Activated CD8-positive, alpha-beta memory T cell treated with anti-CD3 and anti-CD28 coated beads, Interleukin-2, amount 10 ng/mL, durations not matched to agents 7 days and 5 days (primary cell): ENCODE measurements at places on chromosomes 13 and 19.

DNA sequence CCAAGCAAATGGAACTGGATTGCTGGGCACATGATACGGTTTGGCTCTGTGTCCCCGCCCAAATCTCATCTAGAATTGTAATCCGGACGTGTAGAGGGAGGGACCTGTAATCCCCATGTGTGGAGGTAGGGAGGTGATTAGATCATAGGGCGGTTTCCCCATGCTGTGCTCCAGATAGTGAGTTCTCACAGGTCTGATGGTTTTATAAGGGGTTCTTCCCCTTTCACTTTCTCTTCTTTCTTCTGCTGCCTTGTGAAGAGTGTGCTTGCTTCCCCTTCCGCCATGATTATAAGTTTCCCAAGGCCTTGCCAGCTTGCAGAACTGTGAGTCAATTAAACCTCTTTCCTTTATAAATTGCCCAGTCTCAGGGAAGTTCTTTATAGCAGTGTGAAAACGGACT lies 32.6 kb upstream of the MTIF3 start:
- DNase-seq: no peak

- no peak for DNase-seq
Measured at GRCh38 chr13:85755123-85755522, 44.1 kb downstream of the SLITRK6 start.

GRCh38 chr19:16325161-16325527 lies 518 bp downstream of the KLF2 start:
- DNase-seq: peak; percentile 66

DNA sequence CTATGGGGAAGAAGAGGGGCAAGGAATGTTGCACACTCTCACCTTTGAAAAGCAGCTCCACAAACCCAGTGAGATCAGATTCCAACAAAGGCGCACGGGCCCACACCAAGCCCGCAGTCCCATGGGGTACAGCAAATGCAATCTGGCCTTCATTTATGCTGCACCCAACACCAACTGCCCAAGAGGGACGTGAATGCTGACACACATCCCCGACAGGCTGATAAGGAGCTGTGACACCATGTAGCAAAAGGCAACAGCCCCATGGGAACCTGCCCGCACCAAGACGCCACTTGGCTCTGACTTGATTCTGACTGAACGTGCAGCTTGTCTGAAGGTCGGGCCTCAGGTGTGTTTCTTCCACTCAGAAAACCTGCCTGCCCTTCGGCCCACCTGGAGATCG lies 17.3 kb downstream of the REXO1 start:
- no peak for DNase-seq

DNA sequence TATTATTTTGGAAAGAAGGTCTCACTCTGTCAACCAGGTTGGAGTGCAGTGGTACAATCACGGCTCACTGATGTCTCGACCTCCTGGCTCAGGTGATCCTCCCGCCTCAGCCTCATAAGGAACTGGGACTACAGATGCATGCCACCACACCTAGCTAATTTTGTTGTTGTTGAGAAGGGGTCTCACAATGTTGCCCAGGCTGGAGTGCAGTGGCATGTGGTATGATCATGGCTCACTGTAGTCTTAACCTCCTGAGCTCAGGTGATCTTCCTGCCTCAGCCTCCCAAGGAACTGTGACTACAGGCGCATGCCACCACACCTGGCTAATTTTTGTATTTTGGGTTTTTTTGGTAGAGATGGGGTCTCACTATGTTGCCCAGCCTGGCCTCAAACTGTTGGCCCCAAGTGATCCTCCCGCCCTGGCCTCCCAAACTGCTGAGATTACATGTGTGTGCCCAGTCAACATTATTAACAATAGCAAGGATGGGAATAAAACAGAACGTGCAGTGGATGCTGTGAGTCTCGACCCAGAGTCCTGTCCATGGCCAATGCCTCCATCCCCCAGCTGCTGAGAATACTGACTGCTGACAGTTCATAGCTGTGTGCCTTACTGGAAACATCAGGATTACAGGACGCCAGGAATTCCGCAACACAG lies 5.4 kb upstream of the MBD3L3 start:
- DNase-seq: no peak

GRCh38 chr13:102090532-102090931 lies 311.3 kb downstream of the FGF14 start:
- DNase-seq: no peak

DNA sequence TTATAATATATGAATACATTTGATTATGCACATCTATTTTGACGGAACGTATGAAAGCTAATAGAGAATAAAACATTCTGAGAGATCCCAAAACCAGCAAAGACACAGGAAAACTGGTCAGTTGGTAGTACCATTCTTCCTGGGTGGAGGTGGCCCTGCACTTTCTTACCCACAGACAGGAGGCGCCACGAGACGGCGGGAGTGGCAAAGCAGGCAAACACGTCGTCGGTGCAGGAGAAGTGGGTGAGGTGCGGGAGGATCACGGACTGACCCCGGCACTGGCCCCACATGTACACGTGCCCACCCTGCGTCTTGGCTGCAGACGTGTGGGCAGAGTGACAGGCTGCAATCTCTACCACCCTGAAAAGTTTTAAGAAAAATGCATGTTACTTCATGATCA lies 36.1 kb downstream of the RCBTB1 start:
- DNase-seq: no peak

DNA sequence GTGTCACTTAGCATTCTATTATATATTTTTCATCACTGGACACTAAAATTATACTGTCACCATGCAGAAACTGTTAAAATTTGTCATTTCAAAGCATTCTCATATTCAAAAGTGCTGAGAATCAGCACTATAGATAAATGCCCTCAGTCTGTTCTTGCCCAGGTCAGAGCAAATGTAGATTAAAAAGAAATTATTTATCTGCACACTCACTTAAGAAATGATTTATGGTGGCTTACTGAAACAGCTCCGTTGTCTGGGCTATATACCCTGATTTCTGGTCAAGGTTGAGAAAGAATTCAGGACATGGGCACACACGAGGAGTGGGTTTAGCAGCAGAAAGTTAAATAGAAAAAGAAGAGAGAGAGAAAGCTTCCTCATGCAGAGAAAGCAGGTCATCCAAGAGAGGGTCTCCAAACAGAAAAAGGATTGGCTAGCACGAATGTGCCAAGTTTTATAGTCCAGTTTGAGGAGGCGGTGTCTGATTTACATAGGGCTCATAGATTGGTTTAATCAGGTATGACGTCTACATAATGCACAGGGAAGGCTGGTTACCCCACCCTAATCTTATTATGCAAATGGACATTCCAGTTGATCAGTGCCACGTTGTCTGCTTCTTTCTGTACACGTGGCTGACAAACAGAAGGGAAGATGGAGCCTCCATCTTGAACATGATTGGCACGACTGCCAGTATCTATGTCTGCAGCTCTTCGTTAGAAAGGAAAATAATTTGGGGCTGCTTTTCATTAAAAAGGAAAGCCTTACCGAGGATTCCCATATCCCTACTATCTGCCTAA lies 47.3 kb upstream of the N4BP2L1 start:
- DNase-seq: no peak

DNA sequence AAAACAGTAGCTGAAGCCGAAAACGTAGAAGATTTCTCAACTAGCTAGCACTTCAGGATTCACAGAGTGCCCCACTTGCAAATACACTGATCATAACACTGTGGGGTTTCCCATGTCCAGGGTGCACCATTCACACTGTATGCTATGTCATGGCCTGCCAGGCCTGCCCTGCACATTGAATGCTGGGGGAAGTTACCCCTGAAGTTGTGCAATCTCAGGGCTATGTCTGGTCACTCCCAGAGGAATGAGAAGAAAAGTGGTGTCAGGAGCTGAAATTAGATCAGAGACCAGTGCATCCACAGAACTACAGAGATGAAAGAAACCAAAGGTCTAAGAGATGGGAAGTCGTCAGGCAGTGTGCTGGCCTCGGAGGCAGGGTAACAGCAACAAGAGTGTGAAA lies 196.8 kb downstream of the RAP2A start:
- no peak for DNase-seq

DNA sequence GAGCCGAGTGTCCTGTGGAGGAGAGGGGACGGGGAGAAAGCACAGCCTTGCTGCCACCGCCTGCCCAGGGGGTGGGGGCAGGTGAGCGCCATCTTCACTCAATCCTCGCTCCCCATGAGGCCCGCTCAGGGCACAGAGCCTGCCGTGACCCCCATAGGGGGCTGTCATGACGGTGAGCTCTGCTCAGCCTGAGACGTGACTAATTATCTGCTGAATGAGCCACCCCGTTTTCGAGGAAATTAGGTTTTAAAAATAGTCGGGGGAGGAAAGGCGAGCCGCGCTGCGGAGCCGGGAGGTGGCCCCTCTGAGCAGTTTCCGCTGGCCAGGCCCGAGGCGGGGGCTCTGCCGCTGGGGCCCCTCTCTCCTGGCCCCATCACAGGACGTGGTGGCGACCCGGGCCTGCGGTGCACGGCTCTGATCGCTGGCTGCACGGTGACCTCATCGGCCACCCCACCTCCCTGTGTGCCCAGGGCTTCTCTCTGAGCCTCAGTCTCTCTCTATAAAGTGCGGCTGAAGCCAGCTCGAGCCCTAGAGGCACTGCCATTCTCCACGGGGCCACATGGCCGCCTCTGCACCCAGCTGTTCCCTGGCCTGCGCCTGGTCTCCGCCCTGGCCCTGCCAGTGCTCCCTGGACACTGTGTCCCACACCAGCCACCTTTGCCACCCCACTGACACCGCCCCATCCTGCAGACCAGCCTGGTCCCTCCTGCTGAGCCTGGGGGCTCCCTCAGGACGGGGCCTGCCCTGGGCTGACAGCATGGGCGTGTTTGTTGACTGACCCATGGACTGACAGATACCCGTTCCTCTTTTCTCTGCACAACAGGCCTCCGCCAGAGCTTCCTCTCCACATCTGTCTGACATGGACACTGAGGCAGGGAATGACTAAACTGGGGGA lies 28.3 kb downstream of the PIP5K1C start:
- DNase-seq: peak; percentile 74

DNA sequence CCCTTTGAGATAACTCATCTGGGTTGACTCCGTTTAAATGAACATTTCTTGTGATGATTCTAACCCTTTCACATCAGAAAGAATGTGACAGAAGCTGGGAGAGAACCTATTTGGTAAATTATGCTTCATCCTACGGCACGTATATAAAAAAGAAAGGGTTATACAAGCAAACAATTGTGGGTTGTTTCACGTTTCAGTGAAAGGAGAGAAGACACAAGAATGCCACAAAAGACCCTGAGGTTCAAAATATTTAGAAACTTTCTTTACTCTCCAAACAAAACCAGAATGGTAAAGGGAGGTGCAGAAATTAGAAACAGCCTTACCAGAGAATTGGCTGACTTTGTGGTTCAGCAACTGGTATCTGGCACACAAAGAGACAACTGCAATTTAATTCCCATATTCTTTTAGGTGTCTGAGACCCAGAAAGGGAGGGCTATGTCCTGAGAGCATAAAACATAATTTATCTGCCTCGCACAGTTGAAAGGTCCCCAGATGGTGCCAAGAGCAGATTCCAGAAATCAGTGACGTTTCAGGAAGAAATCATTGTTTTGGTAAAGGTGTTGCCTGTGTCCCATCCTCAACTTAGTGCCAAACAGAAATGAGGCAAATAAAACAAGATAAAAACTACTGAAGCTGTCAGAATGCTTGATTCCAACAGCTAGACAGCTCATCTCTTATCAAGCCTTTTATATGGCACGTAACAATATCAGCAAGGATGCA lies 361.4 kb downstream of the EFNB2 start:
- DNase-seq: no peak

- no peak for DNase-seq
Measured at GRCh38 chr19:1466018-1466460, 13.0 kb downstream of the C19orf25 start.

GRCh38 chr19:13962699-13963602 lies 10.6 kb downstream of the DCAF15 start:
- no peak for DNase-seq

- no peak for DNase-seq
Measured at GRCh38 chr13:50277127-50277526, 261.9 kb downstream of the KCNRG start.

GRCh38 chr13:23739596-23739995 lies 149.6 kb downstream of the MIPEP start:
- DNase-seq: no peak

GRCh38 chr19:8811315-8812172 lies 20.6 kb downstream of the ZNF558 start:
- no peak for DNase-seq

DNA sequence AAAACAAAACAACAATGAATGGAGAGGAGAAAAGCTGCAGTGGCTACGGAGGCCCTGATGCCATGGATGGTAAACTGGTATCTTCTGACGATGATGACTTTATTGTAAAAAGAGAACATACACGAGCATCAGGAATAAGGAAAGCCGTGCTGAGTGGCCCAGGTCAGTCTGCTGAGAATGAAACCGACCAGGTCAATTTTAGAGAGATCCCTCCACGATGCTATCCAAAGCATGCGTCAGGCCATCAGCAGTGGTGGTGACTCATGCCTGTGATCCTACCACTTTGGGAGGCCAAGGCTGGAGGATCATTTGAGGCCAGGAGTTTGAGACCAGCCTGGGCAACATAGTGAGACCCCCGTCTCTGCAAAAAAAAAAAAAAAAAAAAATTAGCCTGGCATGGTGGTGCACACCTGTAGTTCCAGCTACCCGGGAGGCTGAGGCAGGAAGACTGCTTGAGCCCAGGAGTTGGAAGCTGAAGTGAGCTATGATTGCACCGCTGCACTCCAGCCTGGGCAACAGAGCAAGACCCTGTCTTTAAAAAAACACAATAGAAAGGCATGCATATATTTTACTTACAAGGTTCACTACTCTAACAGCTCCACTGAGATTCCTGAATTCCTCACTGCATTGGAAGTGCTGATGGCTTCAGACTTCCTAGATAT lies 62.3 kb downstream of the GADD45B start:
- DNase-seq: no peak

- DNase-seq: no peak
Measured at GRCh38 chr13:31943591-31943990, 88.0 kb upstream of the FRY start.

DNA sequence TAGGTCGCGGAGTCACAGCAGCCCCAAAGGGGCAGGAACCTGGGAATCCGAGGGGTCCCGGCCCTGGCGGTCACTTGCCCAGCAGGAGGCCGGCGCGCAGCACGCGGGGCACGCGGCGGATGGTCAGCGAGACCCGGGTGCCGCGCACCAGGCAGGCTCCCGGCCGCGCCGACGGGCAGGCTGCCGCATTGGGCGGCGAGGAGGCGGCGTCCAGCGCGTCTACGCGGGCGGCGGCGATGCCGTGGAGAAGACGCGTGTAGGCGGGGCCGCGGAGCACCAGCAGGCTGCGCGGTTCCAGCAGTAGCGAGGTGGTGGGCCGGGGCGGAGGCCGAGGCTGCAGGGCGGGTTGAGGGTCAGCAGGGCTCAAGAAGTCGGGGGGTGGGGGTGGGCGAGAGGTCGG lies 607 bp upstream of the SYNE4 start:
- DNase-seq: peak; percentile 54

- DNase-seq: no peak
Measured at GRCh38 chr13:72208112-72208645, 341.2 kb upstream of the DACH1 start.
